ENCODE measurements at places on chromosomes 3 and 15.
A peak's percentile ranks its signal among the peaks of the same experiment; 100 is the strongest.

DNA sequence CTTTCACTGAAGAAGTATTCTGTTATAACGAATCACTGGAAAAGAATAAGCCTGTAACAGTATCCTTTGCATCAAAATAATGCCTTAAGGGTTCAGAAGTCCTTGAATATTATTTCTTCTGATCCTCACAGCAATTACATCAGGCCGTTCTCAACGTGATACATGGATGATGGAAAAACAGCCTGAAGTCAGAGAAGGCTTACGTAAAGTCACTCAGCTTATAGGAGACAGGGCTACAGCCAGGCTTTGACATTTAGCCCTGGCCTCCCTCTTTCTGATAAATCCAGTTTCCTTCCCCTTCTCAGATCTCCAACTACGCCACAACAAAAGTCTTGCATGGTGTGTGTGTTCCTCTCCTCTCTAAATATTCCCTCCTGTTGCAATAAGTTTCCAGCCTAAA, 131.9 kb downstream of the ANO10 start:
- no peak for DNase-seq

DNA sequence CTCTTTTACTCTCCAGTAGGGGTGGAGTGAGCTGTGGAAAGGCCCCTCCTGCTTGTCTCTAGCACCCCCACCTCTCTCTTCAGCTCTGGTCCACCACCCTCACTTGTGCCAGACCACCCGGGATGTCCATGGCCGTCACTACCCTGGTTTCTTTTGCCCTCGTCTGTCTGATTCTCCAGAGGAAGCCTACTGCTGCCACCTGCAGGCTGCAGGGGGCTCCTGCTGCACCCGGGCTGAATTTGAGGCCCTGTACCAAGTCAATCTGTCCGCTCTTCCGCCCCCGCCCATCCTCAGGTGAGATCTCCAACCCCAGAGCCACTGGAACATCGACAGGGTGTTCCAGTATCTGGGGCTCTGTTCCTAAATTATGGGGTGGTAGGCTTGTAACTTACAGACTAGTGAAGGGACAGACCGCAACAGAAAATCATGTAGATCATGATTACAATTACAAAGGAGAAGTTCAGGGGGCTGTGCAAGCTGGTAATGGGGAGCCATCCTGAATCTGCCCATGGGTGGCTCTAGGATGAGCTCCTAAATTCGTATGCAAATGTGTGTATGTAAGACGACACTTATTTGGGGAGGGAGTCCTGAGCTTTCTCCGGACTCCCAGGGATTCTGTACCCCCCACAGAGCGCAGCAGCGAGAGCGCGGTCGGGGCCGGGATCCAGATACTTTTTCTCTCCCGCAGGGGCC, 683 bp upstream of the UNC45A start:
- DNase-seq = peak; percentile 85

- DNase-seq = no peak
These were observed 6.6 kb downstream of the B3GNT5 start for GRCh38 chr3:183259621-183260020.

DNA sequence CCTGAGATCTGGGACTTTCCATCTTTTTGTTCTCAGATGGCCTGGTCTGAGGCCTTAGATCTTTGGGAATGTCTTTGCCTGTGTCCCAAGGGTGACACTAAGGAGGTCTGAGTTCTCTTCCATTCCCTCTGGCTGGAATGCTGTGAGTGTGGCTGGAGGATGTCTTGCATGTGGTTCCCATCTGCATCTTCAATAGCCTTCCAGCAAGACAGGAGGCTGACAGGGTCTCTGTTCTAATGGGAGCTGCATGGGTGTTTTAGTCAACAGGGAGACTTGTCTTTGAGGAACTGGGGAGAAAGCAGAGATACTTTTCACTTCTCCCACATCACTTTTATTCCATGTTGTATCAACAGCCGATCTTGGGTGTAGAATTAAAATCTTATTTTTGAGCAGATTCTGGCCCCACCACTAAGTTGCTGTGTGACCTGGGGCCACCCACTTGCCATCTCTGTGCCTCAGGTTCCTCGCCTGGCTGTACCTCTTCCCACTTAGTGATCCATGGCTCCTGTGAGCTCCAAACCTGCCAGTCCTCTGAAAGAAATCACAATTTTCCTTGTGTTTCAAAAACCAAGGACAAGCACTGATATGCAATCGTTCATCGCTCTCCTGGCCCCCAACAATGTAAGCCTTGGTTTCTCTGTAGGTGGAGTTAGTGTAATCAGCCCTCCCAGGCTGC, 75.2 kb downstream of the LSM3 start:
- no peak for DNase-seq
